Tibial nerve (tissue), 4 donors: ENCODE measurements at places on chromosomes 3 and 15.

DNA sequence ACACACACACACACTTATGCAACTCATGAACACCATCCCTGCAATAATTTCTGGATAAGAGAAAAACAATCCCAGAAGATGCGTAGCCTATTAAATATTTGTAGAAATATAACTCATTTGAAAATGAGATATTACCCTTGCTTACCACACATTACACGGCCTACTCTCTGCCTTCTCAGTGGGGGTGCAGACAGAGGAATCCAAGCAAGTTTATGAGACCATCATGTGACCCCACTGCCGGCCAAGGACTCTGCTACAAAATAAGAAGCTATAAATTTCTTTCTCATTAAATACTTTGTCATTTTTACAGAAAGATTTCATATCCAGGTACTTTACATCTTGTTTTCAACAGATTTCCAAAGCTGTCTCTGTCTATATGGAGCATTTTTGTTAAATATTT is 286.3 kb downstream of the ZNF385D start:
- H3K4me1 ChIP-seq: no peaks in the 10 kb centered on the region
- H3K4me3 ChIP-seq: no peak overlapping the region
- DNase-seq: no peak
- no peaks in the 10 kb centered on the region for H3K36me3 ChIP-seq
- no peaks in the 10 kb centered on the region for H3K27me3 ChIP-seq

DNA sequence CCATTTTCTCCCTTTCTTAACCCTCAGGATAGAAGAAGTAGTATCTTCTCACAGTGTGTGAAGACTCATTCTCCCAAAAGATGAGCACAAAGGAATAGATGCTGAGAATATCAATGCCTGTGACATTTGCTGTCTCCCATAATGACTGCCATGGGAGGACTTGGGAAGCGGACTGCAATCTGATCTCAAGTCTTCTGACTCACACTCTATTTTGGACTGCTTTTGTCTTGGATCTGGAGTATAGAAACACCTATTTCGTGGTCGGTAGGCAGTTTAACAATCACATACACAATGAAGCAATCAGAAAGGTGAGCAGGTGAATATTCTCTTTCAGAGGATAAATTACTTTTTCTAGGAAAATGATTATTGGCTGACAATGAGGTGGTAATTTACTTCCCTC is 852.0 kb downstream of the FHIT start:
- no peaks in the 10 kb centered on the region for H3K27me3 ChIP-seq
- H3K4me3 ChIP-seq: no peak overlapping the region
- H3K27ac ChIP-seq: no peak overlapping the region
- no peaks in the 10 kb centered on the region for H3K4me1 ChIP-seq
- no peak for DNase-seq
- no peaks in the 10 kb centered on the region for H3K36me3 ChIP-seq

GRCh38 chr3:159800434-159801155 is 188.0 kb upstream of the IL12A start:
- no peak overlapping the region for H3K4me3 ChIP-seq
- DNase-seq: no peak
- no peak overlapping the region for H3K27ac ChIP-seq
- H3K27me3 ChIP-seq: no peaks in the 10 kb centered on the region
- H3K4me1 ChIP-seq: no peaks in the 10 kb centered on the region

- no peak overlapping the region for H3K4me3 ChIP-seq
- no peak for DNase-seq
- H3K27me3 ChIP-seq: no peaks in the 10 kb centered on the region
- H3K27ac ChIP-seq: no peak overlapping the region
These were observed 47.7 kb downstream of the CHCHD6 start for GRCh38 chr3:126751611-126752302.

GRCh38 chr3:146342989-146343388 is 92.1 kb upstream of the PLSCR4 start:
- no peaks in the 10 kb centered on the region for H3K36me3 ChIP-seq
- DNase-seq: no peak
- H3K4me3 ChIP-seq: no peak overlapping the region
- H3K27ac ChIP-seq: no peak overlapping the region

- H3K4me1 ChIP-seq: no peaks in the 10 kb centered on the region
- H3K4me3 ChIP-seq: no peak overlapping the region
- DNase-seq: no peak
These were observed 302.2 kb upstream of the CTDSPL start for GRCh38 chr3:37559461-37559860.

GRCh38 chr3:184574515-184575417 is 13.2 kb downstream of the EPHB3 start:
- H3K36me3 ChIP-seq: peaks cover 8% of the 10 kb centered on the region
- no peak for DNase-seq
- no peaks in the 10 kb centered on the region for H3K27me3 ChIP-seq
- H3K27ac ChIP-seq: no peak overlapping the region
- peaks cover 5% of the 10 kb centered on the region for H3K4me1 ChIP-seq

DNA sequence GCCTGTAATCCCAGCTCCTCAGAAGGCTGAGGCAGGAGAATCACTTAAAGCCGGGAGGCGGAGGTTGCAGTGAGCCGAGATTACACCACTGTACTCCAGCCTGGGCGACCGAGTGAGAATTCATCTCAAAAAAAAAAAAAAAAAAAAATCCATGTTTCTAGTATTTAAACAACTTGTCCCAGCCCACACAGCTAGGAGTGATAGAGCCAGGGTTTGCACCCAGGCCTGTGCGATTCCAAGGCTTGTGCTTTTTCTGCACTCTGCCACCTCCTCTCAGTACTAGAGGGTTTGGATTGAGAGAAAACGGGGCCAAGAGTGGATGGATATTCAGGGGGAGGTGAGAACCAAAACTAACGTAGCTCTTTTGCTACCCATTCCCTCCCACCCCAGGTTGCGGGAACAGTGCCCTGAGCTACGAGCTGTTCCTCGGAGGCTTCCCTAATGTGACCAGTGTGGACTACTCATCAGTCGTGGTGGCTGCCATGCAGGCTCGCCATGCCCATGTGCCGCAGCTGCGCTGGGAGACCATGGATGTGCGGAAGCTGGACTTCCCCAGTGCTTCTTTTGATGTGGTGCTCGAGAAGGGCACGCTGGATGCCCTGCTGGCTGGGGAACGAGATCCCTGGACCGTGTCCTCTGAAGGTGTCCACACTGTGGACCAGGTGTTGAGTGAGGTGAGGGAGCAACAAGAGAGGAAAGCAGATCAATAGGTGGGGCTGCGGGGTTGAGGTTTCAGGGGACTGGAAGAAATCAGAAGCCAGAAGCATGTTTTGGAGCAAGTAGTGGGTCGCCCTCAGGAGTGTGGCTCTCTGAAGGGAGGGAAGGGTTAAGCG is 4.1 kb downstream of the CAMK2N2 start:
- no peaks in the 10 kb centered on the region for H3K4me1 ChIP-seq
- H3K27me3 ChIP-seq: peaks cover 35% of the 10 kb centered on the region
- no peak for DNase-seq
- H3K4me3 ChIP-seq: no peak overlapping the region
- no peaks in the 10 kb centered on the region for H3K36me3 ChIP-seq
- H3K27ac ChIP-seq: no peak overlapping the region

GRCh38 chr3:78741066-78741645 is 1026.6 kb downstream of the ROBO1 start:
- no peak overlapping the region for H3K4me3 ChIP-seq
- no peaks in the 10 kb centered on the region for H3K27me3 ChIP-seq
- peaks cover 9% of the 10 kb centered on the region for H3K4me1 ChIP-seq
- DNase-seq: no peak

DNA sequence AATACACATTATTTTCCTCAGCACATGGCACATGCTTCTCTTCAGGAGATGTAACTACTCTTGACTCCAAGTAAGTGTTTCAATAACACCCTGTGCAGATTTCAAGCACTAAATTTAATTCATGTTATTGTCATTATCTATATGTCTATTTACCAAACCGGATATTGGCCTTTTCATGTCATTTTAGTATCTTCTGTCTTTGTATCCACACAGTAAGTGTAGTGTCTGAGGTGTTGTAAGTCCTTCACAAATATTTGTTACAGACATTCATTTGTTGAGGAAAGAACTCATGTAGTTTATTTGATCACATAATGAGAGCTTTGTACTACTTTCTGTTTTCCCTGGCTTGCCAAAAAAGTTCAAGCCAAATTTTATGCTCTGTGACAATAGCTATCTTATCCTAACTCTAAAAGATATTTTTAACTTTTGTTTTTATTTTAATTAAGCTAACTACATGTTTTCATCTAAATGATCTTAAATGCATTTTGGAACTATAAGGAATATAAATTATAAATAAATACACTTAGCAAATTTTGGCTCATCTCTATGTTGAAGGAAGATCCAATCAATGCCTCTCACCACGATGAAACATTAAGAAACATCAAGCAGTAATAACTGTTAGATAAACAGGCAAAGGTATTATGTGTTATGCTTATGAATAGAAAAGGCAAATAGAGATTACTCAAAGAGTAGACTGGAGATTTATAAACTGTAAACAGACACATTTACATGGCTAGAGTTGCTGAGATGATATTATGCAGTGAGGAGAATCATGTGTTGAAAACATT is 48.3 kb downstream of the SPTSSB start:
- H3K27me3 ChIP-seq: no peaks in the 10 kb centered on the region
- no peak overlapping the region for H3K27ac ChIP-seq
- no peaks in the 10 kb centered on the region for H3K36me3 ChIP-seq
